Activated CD8-positive, alpha-beta memory T cell treated with anti-CD3 and anti-CD28 coated beads, Interleukin-2, amount 10 ng/mL, durations not matched to agents 7 days and 5 days (primary cell): ENCODE measurements at places on chromosomes 11 and 22.

GRCh38 chr22:25902402-25902801, 160.4 kb downstream of the MYO18B start:
- H3K4me1 ChIP-seq = no peaks in the 10 kb centered on the region
- no peaks in the 10 kb centered on the region for H3K27me3 ChIP-seq
- no peak for DNase-seq
- no peak overlapping the region for H3K4me3 ChIP-seq
- no peak overlapping the region for H3K27ac ChIP-seq
- no peaks in the 10 kb centered on the region for H3K36me3 ChIP-seq

- no peak overlapping the region for H3K4me3 ChIP-seq
- H3K4me1 ChIP-seq = peaks cover 8% of the 10 kb centered on the region
- no peak for DNase-seq
- no peaks in the 10 kb centered on the region for H3K27me3 ChIP-seq
- H3K36me3 ChIP-seq = no peaks in the 10 kb centered on the region
Measured at GRCh38 chr22:43227239-43227630, 40.3 kb upstream of the TTLL12 start.

GRCh38 chr11:134382830-134383229, 29.2 kb downstream of the B3GAT1 start:
- peaks cover 17% of the 10 kb centered on the region for H3K4me1 ChIP-seq
- no peak for DNase-seq
- no peak overlapping the region for H3K4me3 ChIP-seq
- H3K27ac ChIP-seq = no peak overlapping the region

DNA sequence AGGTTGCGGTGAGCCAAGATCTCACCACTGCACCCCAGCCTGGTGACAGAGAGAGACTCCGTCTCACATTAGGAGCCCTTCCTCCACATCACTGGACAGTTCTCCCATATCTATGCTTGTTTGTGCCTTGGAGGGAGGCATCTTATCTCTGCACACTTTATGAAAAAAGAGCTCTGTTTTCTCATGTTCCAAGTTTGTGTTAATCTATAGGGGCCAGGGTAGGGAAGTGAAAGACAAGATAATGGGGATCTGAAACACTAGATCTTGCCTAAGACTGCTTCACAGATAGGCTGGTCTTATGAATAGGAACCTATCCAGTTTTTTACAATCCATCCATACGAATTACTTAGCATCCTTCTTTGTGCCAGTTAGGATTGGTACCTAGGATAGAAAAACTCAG, 17.1 kb downstream of the OR6Q1 start:
- H3K4me1 ChIP-seq = no peaks in the 10 kb centered on the region
- no peaks in the 10 kb centered on the region for H3K36me3 ChIP-seq
- no peak for DNase-seq

DNA sequence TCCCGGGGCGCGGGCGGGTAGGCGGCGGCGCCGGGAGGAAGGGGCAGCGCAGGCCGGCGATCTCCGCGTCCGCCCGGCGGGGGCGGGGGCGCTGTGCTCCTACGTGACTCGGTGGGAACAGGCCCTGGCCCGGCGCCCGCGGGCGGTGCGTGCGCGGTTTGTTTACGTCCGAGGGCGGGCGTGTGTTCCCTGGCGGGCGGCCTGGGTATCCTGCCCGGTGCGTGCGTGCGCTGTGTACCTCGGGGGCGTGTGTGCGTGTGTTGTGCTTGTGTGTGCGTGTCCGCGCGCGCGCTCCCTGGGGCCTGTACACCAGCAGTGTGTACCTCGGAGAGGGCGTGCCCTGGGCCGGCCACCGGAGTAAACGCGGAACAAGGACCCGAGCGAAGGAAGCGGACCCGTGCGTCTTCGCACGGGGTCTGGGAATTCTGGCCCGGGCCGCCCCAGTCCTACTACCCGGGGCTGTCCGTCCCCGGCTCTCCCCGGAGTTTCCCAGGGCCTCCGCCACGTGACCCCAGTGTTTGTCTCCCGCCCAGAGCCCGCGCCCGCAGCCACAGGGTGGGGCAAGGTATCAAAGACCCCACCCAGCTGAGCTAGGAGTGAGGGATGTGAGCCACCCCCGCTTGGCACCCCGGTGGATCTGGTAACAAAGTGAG, 769 bp downstream of the MAFF start:
- H3K36me3 ChIP-seq = no peaks in the 10 kb centered on the region
- peak overlapping the region; percentile 78 for H3K27ac ChIP-seq
- H3K4me3 ChIP-seq = peak overlapping the region; percentile 80
- no peaks in the 10 kb centered on the region for H3K27me3 ChIP-seq
- peak; percentile 73 for DNase-seq

DNA sequence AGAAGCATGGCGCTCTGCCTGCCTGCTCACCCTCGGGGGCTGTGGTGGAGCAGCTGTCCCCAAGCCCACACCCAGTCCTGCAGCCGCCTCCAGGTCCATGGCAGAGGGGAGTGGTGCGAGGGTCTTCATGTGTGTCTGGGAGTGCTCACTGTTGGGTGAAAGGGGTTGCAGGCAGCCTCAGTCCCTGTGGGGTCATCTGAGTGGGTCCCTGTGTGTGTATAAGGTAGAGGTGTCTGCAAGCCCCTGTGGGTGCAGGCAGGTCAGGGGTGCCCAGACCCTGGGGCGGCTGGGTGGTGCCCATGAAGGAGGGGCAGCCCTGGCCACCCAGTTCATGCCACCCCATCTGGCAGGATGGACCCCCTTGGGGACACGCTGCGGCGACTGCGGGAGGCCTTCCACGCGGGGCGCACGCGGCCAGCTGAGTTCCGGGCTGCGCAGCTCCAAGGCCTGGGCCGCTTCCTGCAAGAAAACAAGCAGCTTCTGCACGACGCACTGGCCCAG, 4.9 kb downstream of the ALDH3B1 start:
- H3K4me3 ChIP-seq = no peak overlapping the region
- no peaks in the 10 kb centered on the region for H3K27me3 ChIP-seq
- no peak for DNase-seq
- no peak overlapping the region for H3K27ac ChIP-seq
- peaks cover 2% of the 10 kb centered on the region for H3K4me1 ChIP-seq
- no peaks in the 10 kb centered on the region for H3K36me3 ChIP-seq

DNA sequence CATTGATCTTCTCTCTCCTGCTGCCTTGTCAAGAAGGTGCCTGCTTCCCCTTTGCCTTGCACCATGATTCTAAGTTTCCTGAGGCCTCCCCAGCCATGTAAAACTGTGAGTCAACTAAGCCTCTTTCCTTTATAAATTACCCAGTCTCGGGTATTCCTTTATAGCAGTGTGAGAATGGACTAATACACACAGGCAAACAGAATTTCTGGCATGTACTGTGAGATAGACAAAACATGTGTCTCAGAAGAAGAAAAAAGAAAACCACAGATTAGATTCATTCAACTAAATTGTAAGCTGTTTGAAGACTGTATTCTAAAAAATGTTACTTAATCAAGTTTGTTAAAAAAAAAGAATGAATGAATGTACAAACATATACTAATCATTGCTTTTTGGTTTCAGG, 1.5 kb upstream of the MMP20 start:
- DNase-seq = no peak
- peaks cover 16% of the 10 kb centered on the region for H3K27me3 ChIP-seq
- H3K4me3 ChIP-seq = no peak overlapping the region

DNA sequence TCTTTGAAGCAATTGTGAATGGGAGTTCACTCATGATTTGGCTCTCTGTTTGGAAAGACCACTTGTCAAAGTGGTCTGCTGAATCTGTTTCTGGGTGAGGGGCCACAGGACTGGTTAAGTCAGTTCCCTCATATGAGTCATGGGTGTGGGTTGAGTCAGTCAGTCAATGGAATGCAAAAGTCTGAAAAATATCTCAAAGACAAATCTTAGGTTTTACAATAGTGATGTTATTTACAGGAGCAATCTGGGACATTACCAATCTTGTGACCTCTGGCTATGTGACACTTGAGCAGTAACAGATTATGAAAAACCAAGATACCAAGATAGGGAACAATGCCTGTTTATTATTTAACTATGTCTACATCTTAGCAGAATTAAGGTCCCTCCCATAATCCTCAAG, 311.6 kb downstream of the AASDHPPT start:
- H3K27me3 ChIP-seq = no peaks in the 10 kb centered on the region
- DNase-seq = no peak
- H3K36me3 ChIP-seq = no peaks in the 10 kb centered on the region
- H3K4me3 ChIP-seq = no peak overlapping the region
- H3K27ac ChIP-seq = no peak overlapping the region

DNA sequence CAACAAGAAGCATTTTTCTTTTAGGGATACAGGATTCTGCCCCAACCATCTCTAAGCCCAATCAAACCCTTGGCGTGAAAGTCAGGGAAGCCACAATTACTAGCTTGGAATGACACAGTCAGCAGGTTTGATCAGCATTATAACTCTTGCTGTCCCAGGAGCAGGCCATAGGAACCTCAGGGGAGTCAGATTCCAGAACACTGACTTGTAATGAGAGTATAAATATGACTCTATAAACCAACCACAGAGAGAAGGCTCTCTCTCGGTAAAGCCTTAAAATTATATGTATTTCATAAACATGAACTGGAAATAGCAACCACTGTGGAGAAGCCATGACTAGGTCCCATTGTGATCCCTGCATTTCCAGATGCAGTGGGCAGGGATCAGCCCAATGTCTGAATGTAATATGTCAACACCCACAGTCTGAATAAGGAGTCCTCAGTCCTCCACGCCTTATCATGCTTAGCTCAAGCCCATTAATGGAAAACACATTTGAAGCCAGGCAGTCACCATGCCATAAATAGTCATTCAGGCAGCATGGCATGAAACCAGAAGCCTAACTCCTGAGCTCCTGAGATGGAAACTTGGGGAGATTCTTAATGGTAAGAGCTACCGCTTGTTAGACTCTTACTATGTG, 99.1 kb upstream of the MTNR1B start:
- no peaks in the 10 kb centered on the region for H3K27me3 ChIP-seq
- DNase-seq = no peak
- no peaks in the 10 kb centered on the region for H3K36me3 ChIP-seq
- no peak overlapping the region for H3K4me3 ChIP-seq
- H3K27ac ChIP-seq = no peak overlapping the region

DNA sequence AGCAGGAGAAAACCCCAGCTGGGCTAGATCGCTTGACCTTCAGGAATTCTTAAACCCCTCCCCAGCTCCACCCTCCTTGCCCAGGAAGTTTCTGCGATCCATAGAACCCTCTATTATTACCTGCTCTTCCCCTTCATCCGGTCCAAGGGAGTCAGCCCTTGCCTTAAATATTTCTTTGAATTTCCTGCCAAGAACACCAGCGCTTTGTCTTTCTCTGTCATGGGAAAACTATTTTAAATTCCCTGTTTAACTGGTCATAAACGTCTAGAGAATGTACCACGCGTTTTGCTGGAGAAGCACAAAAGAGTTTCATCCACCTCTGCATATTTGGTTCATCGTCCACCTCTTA, 496 bp upstream of the TRAF6 start:
- DNase-seq = no peak
- H3K4me1 ChIP-seq = peaks cover 17% of the 10 kb centered on the region
- H3K36me3 ChIP-seq = no peaks in the 10 kb centered on the region
